ENCODE measurements at places on chromosomes 13 and 19.

DNA sequence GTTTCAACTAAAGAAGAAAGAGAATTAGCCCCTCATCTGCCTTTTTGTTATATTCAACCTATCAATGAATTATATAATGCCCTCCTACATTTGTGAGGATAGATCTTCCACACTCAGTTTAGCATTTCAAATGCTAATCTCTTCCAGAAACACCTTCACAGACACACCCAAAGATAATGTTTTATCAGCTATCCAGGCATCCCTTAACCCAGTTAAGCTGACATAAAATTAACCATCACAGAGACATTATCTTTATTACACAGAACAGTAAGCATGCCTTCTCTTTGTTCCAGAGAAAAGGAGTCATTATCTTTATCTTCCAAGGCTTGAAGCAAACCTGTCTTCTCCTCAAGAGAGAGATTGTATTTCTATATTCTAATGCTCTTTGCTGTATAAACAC lies 53.1 kb downstream of the PCDH20 start:
- DNase-seq, result no peak

GRCh38 chr13:23572836-23573235 lies 2.6 kb downstream of the TNFRSF19 start:
- no peak for DNase-seq

- no peak for DNase-seq
These were observed 71.4 kb downstream of the MIPEP start for GRCh38 chr13:23817830-23818229.

- peak; percentile 66 for DNase-seq
These were observed 10.3 kb upstream of the GARIN5A start for GRCh38 chr19:50486823-50487515.

DNA sequence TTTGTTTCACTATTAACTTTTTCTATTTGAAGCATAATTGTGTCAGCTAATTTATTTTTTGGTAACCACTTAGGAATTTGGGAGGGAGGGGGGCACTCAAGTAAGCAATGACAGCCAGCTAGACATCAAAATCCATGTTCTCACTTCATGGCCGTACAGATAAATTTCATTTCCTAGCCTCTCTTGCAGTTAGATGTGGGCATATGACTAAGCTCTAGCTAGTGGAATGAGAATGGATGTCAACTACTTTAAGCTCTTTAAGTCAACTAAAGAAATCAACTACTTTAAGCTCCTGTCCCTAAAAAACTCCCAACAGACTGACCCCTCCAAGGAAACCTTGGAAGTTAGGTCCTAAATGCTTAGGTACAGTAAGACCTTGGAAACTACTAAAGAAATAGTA lies 92.0 kb downstream of the KCNRG start:
- DNase-seq, result no peak

DNA sequence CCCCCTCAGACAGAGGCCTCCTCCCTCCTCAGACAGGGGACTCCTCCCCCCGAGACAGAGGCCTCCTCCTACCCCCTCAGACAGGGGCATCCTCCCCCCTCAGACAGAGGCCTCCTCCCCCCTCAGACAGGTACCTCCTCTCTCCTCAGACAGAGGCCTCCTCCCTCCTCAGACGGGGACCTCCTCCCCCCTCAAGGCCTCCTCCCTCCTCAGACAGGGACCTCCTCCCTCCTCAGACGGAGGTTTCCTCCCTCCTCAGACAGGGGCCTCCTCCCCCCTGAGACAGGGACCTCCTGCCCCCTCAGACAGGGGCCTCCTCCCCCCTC lies 13.9 kb downstream of the C3 start:
- no peak for DNase-seq

DNA sequence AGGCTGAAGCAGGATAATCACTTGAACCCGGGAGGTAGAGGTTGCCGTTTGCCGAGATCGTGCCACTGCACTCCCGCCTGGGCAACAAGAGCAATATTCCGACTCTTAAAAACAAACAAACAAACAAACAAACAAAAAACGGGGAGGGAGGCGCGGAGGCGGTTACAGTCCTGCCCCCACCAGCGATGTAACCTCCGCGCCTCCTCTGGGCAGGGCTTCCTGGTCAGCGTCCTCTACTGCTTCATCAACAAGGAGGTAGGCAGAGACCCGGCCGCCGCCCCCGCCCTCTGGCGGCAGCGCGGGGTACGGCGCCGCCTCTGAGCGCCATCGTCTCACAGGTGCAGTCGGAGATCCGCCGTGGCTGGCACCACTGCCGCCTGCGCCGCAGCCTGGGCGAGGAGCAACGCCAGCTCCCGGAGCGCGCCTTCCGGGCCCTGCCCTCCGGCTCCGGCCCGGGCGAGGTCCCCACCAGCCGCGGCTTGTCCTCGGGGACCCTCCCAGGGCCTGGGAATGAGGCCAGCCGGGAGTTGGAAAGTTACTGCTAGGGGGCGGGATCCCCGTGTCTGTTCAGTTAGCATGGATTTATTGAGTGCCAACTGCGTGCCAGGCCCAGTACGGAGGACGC lies 10.2 kb downstream of the SNRPD2 start:
- peak; percentile 83 for DNase-seq

- no peak for DNase-seq
These were observed 443.1 kb upstream of the SPRY2 start for GRCh38 chr13:80783926-80784565.

DNA sequence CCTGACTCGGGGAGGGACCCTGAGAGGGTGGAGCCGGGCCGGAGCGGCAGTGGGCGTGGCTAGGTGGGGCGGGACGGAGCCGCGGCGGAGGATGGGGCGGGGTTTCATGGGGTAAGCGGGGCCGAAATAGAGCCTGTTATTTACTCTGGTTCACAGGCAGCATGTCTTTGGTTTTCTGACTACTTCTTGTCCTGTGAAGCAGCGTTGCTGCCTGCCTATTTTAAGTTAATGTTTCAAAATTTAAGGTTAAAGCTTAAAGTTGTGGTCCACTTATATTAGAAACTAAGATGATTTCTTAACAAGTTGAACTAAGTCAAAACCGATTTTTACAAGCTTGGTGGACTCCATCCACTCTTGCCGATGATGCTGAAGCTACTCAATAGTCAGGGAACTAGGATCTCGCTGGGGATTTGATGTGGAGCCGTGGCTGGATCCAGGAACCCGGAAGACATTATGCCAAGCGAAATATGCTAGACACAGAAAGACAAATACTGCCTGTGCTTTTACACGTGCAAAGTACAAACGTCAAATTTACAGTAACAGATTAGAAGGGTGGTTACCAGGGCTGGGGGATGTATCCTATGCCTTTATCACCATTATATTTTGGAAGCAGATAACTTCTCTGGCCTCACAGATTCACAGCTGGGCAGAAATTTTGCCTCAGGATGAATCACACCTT lies 433 bp upstream of the ZNF616 start:
- no peak for DNase-seq

All from psoas muscle (tissue), 8 donors.